Stimulated activated CD8-positive, alpha-beta memory T cell treated with anti-CD3 and anti-CD28 coated beads, Interleukin-4, amount 100 ng/mL, for 1 hour (primary cell): ENCODE measurements at places on chromosomes 2 and 18.

DNA sequence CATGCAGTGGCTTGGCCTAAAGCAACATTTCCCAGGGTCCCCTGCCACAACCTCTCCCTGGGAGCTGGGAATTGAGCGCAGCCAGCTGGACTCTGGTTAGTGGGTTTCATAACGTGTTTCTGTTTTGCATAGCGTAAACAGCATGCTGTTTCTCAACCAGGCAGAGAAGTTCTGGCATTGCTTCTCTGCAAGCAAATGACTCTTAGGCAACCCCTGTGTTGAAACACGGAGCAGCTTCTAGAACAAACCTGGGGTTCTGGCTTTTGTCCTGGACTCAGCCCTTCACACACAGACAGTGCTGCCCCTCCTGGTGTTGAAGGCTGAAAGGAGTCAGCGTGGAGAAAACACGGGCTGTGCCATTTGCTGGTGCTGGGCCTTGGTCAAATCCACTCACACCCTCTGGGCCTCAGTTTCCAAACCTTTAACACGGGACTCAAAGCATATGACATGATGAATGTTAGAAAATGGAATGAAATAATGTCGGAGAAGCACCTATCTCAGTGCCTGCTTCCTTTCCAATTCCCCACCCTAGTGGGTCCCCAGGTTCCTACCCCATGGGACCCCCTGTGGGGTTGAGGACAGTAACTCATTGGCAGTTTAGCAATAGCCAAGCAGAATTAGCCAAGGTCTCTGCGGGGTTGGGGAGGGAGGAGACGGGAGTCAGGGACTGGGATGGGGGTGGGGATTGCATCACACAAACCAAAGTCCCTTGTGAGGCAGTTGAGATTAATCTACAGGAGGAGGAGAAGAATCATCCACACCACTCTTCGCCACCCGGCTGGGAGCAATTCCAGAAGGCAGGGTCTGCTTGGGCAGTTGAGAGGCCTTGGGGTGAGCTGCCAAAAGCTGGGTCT, 30.2 kb upstream of the IL1R2 start:
- DNase-seq = no peak

DNA sequence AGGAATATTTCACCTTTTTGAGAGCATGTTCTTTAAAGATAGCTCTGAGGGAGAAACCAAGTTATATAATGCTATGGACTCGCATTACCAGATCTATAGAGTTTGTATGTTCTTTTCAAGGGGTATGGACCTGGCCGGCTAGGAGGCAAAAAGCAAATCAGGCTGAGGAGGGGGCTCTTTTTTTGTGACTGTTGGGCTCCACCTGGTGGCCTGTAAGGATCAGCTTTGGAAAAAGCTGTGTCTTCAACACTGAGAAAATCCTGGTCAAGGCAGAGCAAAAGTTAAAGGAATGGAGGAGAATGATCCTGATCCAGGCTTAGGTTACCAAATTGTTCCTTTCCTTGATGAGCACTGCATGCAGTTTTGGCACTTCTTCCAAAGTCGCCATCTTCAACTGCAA, 180.5 kb downstream of the DIS3L2 start:
- no peak for DNase-seq

DNA sequence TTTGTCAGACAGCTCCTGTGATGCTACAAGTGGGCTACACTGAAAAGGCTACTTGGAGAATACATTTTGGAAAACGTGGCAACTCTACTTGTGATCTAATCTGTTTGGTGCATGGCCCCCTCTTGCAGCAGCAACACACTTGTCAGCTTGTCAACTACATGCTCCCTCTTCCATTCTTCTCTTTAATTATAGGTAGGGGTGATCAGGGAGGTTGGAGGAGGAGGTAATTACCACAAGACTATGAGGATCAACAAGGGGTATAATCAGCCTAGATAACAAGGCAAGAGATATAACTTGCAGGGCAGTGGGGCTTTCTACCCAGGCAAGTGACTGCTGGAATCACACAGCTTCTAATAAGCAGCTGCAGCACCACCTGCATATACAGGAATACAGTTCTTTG, 104.9 kb downstream of the ACVR1 start:
- DNase-seq = no peak

- no peak for DNase-seq
Measured at GRCh38 chr18:79982736-79983135, 5.6 kb downstream of the TXNL4A start.

- no peak for DNase-seq
Measured at GRCh38 chr18:50374220-50374752, 560 bp upstream of the SKA1 start.
